ENCODE measurements at places on chromosomes 6 and 20.
A peak's percentile ranks its signal among the peaks of the same experiment; 100 is the strongest.

DNA sequence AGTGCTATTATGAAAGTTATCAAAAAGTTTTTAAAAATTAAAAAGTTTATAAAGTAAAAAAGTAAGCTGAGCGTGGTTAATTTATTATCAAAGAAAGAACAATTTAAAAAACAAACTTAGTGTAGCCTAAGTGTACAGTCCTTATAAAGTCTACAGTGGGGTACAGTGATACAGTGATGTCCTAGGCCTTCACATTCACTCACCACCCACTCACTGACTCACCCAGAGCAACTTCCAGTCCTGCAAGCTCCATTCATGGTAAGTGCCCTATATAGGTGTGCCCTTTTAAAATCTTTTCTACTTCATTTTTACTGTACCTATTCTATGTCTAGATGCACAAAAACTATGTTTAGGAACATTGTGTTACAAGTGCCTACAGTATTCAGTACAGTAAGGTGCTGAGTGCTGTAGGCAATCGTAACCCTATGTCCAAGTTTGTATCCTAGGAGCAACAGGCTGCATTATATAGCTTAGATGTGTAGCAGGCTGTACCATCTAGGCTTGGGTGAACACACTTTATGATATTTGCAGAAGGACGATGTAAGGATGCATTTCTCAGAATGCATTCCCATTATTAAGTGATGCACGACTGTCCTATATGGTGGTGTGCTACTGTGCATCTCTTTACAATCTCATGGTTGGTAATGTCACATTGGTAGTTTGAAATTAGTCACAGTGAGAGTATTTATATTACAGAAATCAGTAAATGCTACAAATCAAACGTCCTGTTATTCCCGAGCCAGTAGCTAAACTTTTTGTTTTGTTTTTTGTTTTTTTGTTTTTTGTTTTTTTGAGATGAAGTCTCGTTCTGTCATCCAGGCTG, 158.3 kb downstream of the GMPR start:
- no peak for DNase-seq

DNA sequence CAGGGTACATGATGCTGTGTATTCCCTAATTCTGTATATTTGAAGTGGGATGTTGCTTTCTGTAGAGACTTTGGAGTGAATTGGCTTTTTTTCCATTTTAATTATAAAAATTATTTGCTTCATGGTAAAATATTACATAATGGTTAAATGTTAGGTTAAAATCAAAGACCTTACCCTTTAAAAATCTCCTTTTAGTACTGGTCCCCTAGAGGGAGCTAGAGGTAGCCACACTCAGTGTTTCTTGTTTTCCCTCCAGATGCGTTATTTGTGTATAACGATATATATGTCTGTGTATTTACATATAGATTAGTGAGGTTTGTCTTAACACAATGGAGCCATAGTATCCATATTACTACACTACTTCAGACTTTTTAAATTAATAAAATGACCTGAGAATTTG, 146.7 kb downstream of the PLCB4 start:
- peak; percentile 24 for DNase-seq

DNA sequence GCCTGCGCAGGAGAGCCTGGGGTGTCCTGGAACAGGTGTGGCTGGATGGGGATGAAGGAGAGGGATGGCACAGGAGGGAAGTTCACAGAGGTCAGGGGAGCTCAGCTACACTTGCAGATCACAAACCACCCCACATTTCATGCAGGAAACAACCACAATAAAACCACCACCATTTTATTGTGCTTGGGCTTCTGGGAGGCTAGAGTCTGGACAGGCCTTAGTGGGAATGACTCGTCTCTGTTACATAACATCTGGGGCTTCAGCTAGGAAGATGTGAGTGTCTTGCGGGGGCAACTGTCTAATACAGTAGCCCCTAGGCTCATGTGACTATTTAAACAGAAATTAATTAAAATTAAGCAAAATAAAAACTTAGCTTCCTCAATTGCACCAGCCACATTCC, 33.4 kb downstream of the SNX5 start:
- DNase-seq, result no peak

- peak; percentile 54 for DNase-seq
Measured at GRCh38 chr6:14728396-14729024, 517.4 kb upstream of the JARID2 start.

DNA sequence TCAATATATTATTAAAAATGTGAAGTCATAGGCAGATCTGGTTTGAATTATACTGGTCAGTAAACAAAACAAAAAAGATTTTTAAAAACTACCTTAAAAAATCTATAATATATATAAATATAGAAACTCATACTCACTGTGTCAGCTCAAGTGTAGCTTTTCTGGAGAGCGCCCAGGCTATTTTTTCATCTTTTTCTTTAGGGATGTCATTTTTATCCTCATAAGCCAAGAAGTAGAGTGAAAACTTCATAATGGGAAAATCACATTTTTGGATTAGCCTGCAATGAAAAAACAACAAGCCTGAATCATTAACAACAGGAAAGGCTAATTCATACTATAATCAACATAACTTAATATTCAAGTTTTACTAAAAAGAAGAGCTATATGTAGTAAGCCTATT, 18.7 kb downstream of the GLO1 start:
- DNase-seq, result no peak

DNA sequence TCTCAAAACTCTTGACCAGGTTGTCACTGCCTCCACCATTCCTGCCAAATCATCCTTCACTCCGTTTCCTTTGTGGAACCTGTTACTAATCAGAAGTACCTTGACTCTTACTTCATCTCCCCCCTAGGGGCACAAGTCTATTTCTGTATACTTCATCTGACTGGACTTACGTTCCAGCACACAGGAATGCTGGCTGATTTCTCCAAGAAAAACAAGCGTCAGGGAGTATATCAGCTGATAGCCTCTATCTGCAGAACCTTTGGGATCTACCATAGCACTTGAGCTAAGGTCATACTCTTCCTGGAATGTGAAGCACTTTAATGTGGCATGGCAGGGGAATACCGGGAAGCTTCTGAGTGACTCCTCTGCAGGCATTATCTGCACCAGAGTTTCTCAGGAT, 178.1 kb upstream of the MOCS1 start:
- no peak for DNase-seq

DNA sequence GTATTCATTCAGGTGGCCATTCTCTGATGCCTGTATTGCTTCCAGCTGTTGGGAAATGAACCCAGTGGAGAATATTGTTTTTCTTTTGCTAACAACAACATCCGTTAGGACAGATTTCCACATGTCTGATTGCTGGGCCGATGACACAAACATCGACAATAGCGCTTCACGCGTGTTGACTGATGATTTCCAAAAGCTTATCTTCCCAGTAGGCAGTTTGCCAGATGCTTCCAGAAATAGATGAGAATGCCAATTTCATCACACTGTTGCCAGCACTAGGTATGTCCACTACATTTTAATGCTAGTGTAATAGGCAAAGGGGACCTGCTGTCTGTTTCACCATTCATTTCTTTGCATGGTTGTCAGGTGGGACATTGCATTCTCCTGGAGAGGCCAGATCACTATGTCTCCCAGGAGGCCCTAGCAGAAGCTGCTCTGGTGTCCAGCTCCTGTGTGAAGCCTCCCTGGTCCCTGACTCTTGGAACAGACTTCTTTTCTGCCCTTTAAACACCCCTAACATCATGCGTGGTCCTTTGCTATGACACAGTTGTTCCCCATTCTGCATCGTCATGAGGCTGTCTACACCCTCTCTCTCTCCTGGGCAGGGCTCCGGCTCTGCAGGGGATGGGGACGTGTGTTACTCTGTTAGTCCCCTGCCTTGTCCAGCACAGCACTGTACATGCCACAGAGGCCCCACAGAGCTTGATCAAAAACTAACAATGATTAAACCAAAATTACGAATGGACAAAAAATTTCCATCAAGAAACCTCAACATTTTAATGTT, 181.6 kb downstream of the CDH26 start:
- no peak for DNase-seq

- no peak for DNase-seq
Measured at GRCh38 chr20:40283689-40284088, 405.3 kb downstream of the MAFB start.

- DNase-seq, result no peak
Measured at GRCh38 chr6:5809450-5809849, 197.3 kb downstream of the NRN1 start.

DNA sequence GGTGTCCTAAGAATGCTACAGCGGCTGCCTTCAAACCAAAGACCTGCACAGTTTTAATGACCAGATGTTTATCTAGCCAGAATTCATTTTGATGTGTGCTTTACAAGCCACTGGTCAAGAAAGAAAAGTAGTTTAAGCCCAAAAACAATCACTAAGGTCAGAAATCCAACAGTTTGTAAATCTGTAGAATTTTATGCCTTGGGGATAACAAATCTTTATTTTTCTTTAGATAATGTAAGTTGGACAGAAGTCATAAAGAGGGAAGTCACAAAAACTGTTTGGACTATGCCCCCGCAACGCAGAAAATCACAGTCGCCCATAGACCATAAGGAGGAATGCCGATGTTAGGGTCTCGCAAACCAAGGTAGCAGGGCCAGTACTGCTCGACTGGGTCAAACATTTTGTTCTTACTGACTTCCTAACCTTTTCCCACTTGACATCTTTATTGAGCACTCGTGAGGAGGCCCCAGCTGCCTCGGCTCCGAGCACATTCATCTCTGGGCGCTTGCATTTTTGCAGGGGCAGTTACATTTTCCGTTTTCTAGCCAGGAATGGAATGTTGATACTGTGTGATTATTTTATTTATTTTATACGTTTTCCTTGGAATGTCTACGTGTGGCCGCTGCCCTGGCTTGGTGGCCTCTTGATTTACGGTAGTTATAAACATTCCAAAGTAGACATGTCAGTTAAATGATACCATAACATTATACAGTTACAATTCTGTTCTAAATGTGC, 56.7 kb upstream of the APCDD1L start:
- DNase-seq, result peak; percentile 64

GRCh38 chr6:131840441-131840840, 32.6 kb downstream of the ENPP1 start:
- no peak for DNase-seq

GRCh38 chr6:38168699-38169098, 349.2 kb downstream of the ZFAND3 start:
- no peak for DNase-seq
